CD4-positive, alpha-beta T cell treated with Interleukin-17A for 4 hours (primary cell): ENCODE measurements at places on chromosomes 4 and X.

DNA sequence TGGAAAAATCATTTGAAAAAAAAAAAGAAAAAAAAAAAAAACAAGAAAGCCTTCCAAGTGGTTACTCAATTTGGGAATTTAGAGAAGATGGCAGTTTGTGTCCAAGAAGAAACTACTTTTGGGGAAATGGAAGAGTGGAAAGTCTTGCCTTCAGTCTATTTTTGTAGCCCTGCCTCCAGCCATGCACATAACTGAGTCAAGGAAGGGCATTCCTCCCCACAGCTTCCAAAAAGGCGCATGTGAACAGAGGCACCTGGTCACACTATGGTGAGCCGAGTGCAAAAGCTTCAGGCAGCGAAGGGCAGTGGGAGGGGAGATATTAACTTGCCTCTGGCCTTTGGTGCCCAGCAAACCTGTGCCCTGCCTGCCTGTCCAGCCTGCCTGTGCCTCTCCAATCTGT, 163.7 kb downstream of the SMIM20 start:
- no peak for DNase-seq

- DNase-seq: no peak
Measured at GRCh38 chr4:155952501-155952901, 1.2 kb downstream of the CTSO start.

DNA sequence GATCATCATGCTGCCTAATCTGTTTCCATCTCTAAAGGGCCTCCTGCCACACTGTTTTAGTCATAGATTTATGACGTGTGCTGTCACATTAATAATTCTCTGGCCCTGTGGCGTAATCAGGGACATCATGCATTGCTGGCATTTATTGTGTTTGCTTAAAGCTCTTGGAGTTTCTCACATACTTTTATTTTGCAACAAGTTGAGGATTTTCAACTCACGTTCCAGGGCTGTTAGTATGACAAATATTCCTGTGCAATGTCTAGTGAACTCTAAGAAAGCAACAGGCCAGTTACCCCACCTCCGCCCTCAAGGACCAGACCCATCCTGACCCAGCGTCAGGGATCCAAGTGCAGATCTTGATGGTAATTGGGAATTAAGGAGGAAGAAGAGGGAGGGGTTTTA, 7.8 kb upstream of the PIGA start:
- DNase-seq: no peak

GRCh38 chr4:133920236-133920635, 281.4 kb downstream of the PABPC4L start:
- DNase-seq: no peak

GRCh38 chr4:147969573-147970385, 237.9 kb downstream of the ARHGAP10 start:
- DNase-seq: no peak

GRCh38 chr4:87150498-87151261, 69.7 kb downstream of the KLHL8 start:
- DNase-seq: peak; percentile 67

- no peak for DNase-seq
Measured at GRCh38 chrX:105822138-105823091, at the start of gene NRK. Gene NRK (plus strand): TSS chrX:105822539. CDS start chrX:105822846, 307 bp downstream.

DNA sequence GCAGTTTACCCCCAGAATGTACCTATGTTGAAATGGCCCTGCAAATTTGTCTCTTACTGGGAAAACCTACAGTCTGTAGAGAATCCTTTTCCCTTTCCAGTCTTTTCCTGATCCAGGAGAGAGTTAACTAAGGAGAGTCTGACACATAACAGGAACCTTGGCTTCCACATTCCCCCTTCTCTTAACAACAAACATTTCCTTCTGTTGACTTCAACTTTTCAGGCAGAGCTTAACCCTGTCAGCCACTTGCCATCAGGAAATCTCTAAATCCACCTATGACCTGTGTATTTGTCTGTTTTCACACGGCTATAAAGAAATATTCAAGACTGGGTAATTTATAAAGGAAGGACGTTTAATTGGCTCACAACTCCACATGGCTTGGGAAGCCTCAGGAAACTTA, 45.6 kb upstream of the GPR78 start:
- no peak for DNase-seq

DNA sequence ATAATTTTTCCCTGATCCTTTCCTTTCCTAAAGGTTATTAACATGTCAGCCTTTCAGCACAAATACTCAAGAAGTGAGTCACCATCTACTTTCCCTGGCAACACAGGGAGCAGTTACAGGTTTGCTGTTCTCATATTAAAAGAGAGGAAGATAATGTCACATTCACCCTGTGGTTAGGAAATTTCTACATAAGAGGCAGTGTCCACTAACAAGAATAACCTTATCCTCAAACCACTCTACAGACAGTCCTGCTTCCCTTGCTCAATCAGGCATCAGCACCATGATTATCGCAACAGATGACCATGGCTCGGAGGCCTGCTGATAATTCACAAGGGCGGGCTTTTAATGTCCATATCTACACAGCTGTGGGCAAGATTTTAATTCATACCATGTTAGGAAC, 30.9 kb downstream of the RNF150 start:
- DNase-seq: no peak

DNA sequence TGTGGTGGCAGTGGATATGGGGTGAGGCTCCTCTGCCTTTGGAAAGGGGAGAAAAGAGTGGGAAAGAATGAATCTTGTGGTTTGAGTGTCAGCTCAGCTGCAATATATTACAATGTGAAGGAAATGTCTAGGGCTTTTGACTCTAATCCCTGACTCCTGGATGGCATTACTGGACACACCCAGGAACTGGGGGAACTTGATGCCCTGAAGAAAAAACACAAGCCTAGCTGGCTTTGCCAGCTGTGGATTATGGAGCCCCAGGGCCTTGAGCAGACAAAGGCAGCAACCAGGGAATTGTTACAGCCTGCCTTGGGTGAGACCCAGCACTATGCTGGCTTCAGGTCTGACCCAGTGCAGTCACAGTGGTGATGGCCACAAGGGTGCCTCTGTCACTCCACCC, 57.1 kb upstream of the CYSLTR1 start:
- DNase-seq: no peak

GRCh38 chr4:8740666-8741395, 130.8 kb downstream of the HMX1 start:
- DNase-seq: no peak

- DNase-seq: no peak
Measured at GRCh38 chrX:150028692-150029091, 90.4 kb upstream of the EOLA2 start.
